ENCODE measurements at places on chromosomes 2 and 18.

DNA sequence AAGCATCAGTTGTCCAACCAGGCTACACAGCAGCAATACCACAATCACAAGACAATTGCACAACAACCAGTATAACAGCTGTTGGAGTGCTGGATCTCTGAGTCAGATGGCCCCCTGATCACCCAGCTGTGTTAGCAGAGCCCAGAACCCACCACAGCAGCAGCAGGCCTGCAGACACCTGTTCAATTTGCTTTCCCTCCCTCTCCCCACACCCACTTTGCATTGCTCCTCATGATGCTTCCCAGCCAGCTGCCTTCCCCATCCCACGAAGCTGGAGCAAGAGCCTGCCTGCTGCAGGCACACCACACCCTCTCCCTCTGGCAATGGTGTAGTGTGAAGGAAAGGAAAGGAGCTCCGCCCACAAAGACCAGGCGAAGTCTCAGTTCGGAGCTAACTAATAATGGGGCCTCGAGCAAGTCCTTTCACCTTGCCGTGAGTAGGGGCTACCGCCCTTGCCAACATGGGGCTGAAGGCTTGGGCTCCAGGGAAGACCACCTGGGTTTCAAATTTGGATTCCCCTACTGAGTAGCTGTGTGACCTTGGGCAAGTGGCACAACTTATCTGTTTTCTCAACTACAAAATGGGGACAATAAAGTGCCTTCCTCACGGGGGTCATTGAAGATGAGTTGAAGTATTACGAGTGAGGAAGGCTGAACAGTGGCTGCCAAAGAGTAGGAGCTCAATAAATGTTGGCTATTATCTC lies 19.4 kb upstream of the ZBTB7C start:
- H3K4me1 ChIP-seq: no peaks in the 10 kb centered on the region
- no peak for DNase-seq
- no peaks in the 10 kb centered on the region for H3K36me3 ChIP-seq

DNA sequence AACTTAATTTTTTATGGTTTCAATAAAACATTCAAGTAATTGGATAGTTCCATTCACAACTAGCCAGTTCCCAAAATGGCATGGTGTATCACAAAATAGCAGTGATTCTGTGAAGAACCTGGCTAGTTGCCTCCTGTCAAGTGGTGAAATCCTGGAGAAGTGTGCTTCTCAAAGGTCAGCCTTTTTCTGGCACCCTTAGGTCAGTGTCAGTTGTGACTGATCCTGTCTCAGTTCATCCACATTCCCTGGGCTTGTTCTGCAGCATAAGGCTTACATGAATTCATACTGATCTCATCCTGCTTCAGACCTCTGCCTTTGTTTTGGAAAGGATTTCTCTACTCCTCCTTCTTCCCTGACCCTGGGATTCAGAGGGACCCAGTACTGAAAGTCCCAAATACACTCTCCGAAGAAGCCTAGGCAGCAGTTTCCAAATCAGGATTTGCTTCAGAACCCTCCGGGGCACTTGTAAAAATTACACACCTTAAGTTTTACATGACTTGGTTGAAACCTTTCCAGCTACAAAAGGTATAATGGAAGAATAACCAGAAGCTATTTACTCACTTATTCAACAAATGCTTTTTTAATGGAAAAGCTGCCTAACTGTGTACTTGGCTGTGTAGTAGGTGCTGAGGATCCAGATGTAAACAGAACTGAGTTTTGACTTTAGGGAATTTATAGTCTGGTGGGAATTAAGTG lies 11.0 kb downstream of the MAP3K20 start:
- DNase-seq: no peak
- no peak overlapping the region for H3K4me3 ChIP-seq
- H3K4me1 ChIP-seq: peaks cover 8% of the 10 kb centered on the region
- peaks cover 8% of the 10 kb centered on the region for H3K36me3 ChIP-seq
- H3K27ac ChIP-seq: no peak overlapping the region

DNA sequence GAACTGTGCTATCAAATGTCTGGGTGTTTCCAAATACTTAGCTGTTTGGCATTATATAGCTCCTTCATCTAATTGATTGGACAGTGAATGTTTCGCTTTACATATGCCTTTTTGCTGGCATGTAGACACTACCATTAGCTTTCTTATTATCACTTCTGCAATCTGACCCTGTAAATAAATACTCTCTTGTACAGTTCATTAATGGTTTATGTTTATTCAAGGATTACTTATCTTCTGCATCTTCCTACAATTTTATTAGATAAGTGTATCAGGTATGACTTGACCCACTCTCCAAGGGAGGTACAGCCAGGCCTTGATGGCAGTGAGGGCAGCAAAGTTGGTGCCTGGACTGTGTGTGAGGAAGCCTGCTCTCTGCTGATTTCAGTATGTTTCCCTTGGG lies 614.1 kb upstream of the SETBP1 start:
- no peaks in the 10 kb centered on the region for H3K36me3 ChIP-seq
- H3K27ac ChIP-seq: no peak overlapping the region
- no peak for DNase-seq
- no peak overlapping the region for H3K4me3 ChIP-seq
- H3K4me1 ChIP-seq: no peaks in the 10 kb centered on the region

GRCh38 chr2:158138255-158138654 lies 36.6 kb downstream of the UPP2 start:
- no peaks in the 10 kb centered on the region for H3K27me3 ChIP-seq
- DNase-seq: no peak
- H3K36me3 ChIP-seq: no peaks in the 10 kb centered on the region

GRCh38 chr2:11617984-11618707 lies 51.8 kb downstream of the NTSR2 start:
- no peak overlapping the region for H3K4me3 ChIP-seq
- H3K27me3 ChIP-seq: no peaks in the 10 kb centered on the region
- no peaks in the 10 kb centered on the region for H3K4me1 ChIP-seq
- no peak overlapping the region for H3K27ac ChIP-seq

DNA sequence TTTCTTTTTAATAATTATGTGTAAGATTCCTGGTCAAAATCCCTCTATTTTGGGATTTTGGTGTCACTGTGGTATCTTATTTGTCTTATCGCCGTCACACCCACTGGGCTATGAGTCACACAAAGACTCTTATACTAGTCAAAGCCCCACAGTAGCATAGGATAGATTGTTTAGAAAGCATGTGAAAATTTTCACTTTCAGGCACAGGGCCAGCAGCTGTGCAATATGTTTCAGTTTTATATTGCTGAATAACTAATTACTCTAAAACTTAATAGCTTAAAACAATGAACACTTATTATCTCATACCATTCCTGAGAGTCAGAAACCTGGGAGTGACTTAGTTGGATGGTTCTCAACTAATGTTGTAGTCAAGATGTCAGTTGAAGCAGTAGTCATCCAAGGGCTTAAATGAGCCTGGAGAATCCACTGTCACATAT lies 24.0 kb downstream of the CFAP210 start:
- DNase-seq: no peak
- H3K36me3 ChIP-seq: peaks cover 4% of the 10 kb centered on the region
- H3K4me3 ChIP-seq: no peak overlapping the region
- no peaks in the 10 kb centered on the region for H3K27me3 ChIP-seq

DNA sequence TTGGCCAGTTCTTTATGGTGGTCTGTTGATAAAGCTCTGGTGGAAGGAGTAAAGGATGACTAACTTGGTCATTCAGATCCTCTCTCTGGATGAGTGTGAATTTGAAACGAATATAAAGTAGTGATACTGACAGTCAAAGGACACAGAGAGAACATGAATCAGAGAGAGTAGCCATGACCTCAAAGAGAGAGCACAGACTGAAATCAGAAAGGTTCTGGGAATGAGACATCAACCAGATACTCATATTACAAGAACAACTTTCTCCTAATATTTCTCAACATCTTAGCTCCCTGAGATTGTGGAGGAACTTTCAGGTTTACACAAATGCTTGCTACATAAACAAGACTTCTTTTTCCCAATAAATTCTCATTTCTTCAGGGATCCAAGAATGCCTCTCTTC lies 849.1 kb upstream of the CHAC2 start:
- H3K4me3 ChIP-seq: no peak overlapping the region
- H3K36me3 ChIP-seq: no peaks in the 10 kb centered on the region

DNA sequence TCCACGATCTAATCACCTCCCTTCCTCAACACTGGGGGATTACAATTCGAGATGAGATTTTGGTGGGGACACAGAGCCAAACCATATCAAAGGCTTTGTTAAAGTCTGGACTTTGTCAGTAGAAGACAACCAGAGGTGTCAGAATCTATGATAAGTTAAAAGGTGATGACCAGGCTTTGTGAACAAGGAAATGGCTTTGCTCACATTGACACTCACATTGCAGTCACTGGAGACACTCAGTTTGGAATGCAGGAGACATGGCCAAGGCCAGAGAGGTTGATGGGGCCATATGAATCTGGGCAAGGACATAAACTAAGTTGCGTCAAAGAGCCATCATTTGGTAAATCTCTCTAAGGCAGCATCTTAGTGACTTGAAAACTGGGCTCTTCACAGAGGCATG lies 678.2 kb upstream of the FSHR start:
- no peaks in the 10 kb centered on the region for H3K27me3 ChIP-seq
- no peak overlapping the region for H3K4me3 ChIP-seq
- no peaks in the 10 kb centered on the region for H3K36me3 ChIP-seq
- no peak for DNase-seq
- no peak overlapping the region for H3K27ac ChIP-seq

- H3K4me1 ChIP-seq: peaks cover 16% of the 10 kb centered on the region
- H3K36me3 ChIP-seq: no peaks in the 10 kb centered on the region
- H3K27ac ChIP-seq: no peak overlapping the region
- DNase-seq: no peak
- no peaks in the 10 kb centered on the region for H3K27me3 ChIP-seq
- no peak overlapping the region for H3K4me3 ChIP-seq
These were observed 258.5 kb downstream of the RND3 start for GRCh38 chr2:150228936-150229335.

DNA sequence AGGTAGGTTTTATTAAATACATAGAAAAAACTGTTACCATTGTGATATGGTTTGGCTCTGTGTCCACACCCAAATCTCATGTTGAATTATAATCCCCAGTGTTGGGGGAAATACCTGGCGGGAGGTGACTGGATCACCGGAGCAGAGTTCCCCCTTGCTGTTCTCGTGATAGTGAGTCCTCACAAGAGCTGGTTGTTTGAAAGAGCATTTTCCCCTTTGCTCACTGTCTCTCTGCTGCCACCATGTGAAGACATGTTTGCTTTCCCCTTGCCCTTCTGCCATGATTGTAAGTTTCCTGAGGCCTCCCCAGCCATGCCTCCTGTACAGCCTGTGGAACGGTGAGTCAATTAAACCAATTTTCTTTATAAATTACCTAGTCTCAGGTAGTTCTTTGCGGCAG lies 352.7 kb upstream of the SLC39A10 start:
- no peaks in the 10 kb centered on the region for H3K27me3 ChIP-seq
- DNase-seq: no peak
- no peak overlapping the region for H3K4me3 ChIP-seq

DNA sequence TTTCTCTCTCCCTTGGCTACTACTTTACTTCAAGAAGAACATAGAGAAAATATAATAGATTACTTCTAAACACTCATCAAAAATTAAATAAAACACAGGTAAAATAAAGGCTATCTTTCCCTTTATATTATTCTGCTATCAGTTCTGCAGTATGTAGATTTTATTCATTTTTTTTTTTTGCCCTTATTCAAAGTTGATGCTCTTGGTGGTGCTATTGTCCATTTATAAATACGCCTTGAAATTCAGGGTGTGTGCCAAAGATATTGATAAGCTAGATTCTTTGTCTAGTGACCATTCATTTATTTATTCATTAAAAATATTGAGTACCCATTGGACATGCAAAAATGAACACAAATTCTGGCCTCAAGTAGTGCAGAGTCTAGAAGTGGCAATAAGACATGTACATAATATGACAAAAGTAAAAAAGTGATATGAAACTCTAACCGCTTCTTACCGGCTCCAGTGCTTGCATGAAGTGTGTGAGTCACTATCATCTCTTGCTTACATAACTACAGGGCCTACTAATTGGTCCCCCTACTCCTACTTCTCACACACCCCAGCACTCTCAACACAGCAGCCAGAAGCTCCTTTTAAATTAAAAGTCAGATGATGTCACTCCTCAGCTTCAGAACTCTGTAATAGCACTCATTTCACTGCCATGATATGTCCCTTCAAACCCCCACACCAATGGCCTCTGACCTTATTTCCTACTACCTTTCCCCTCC lies 208.3 kb upstream of the FANCL start:
- no peaks in the 10 kb centered on the region for H3K27me3 ChIP-seq
- H3K4me3 ChIP-seq: no peak overlapping the region
- peaks cover 6% of the 10 kb centered on the region for H3K4me1 ChIP-seq
- H3K27ac ChIP-seq: no peak overlapping the region

DNA sequence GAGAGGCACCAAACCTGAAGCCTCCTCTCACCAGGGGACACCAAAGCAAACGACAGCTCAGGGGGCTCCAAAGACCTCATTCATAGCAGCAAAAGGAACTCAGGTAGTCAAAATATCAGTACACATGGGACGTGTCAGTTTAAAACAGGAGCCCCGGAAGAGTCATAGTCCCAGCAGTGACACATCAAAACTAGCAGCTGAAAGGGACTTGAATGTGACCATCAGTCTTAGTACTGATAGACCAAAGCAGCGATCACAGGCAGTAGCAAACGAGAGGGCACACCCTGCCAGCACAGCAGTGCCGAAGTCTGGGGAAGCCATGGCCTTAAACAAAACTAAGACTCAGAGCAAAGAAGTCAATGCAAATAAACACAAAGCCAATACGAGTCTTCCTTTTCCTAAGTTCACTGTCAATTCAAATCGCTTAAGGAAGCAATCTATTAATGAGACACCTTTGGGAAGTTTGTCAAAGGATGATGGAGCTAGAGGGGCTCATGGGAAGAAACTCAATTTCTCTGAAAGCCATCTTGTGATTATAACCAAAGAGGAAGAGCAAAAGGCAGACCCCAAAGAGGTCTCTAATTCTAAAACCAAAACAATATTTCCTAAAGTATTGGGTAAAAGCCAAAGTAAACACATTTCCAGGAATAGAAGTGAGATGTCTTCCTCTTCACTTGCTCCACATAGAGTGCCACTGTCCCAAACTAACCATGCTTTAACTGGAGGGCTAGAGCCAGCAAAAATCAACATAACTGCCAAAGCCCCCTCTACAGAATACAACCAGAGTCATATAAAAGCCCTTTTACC lies 1.2 kb downstream of the GALNT5 start:
- H3K4me1 ChIP-seq: peaks cover 25% of the 10 kb centered on the region
- H3K4me3 ChIP-seq: no peak overlapping the region
- H3K36me3 ChIP-seq: no peaks in the 10 kb centered on the region
- peaks cover 51% of the 10 kb centered on the region for H3K27me3 ChIP-seq
- no peak for DNase-seq

DNA sequence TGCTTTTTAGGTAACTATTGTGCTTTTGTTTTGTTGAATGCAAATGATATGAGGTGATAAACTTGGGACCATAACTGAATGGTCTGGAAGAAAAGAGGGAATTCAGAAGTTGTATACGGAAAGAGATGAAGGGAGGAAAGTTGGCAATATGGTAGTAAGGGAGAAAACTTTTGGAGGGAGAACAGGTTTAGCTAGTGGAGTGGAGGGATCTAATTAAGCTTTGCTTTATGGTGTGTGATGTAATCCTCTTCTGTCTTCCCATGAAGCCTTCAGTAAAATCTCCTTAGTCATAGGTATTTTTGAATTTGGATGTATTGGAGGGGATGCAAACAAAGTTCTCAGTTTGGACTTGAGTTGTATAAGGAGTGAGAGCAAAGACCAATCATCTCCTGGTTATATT lies 20.2 kb upstream of the RAB10 start:
- no peak overlapping the region for H3K4me3 ChIP-seq
- H3K27ac ChIP-seq: peak overlapping the region; percentile 32
- peaks cover 9% of the 10 kb centered on the region for H3K4me1 ChIP-seq
- no peaks in the 10 kb centered on the region for H3K27me3 ChIP-seq
- H3K36me3 ChIP-seq: no peaks in the 10 kb centered on the region
